Lung microvascular endothelial cell (primary cell): ENCODE measurements at places on chromosomes 5 and 9. TPM values are rescaled to one million over a fixed set of nuclear protein-coding genes. Genes with fewer than 3 reads are reported as not detected.

GRCh38 chr9:91211414-91211813 is 150.3 kb downstream of the AUH start:
- no peak for DNase-seq

DNA sequence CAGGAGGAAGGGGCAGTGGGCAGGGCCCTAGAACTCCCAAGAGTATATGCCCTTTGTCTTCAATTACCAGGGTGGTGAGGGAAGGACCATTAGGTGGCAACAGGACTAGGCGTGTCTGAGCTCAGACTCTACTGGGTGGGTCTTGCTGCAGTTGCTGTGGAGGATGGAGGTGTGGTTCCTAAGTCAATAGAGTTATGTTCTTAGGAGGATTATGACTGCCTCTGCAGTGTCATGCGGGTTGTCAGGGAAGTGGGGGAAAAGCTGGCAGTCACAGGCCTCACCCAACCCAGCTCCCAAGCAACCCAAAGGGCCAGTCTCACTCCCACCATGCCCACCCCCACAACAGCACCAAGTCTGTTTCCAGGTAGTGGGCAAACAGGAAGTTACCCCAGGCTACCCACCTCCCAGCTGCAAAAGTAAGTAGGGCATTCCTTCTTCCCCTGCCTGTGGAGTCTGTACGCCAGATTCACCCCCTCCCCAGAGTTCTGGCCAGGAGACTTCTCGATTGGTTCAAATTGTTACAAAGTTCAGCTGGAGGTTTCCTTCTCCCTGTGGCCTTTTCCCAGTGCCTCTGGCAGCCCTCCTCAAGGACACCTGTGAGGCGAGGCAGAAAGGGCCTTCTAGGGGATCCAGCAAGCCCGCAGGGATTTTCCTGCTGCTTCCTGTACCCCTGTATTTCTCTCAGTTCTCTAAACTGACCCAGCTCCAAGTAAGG is 145.3 kb downstream of the HINT1 start:
- no peak for DNase-seq

Gene CENPK
- total RNA-seq: 6.3 and 10.5 TPM in 2 replicates

Gene FST
- total RNA-seq: 7.6 and 29.0 TPM in 2 replicates

Gene IL12B
- total RNA-seq: not detected in 2 replicates
